Naive thymus-derived CD4-positive, alpha-beta T cell (primary cell): ENCODE measurements at places on chromosomes 11 and 22. TPM values are rescaled to one million over a fixed set of nuclear protein-coding genes. Genes with fewer than 3 reads are reported as not detected.

Gene CASP5
- 0.20 TPM in 1 of 2 replicates, not detected in the other for total RNA-seq

Gene MRGPRE
- total RNA-seq, result not detected

Gene RRP7A
- total RNA-seq, result 62.0 and 70.8 TPM in 2 replicates

Gene CCDC87
- total RNA-seq, result 0.11 TPM

Gene NOX4
- total RNA-seq, result not detected in 2 replicates

Gene ZP1
- total RNA-seq, result not detected

Gene CRELD2
- 80.9 and 86.4 TPM in 2 replicates for total RNA-seq

Gene DERL3
- total RNA-seq, result 6.6 TPM

Gene MOGAT2
- not detected for total RNA-seq

Gene EFCAB6
- 0.16 TPM for total RNA-seq

Gene CD248
- 2.5 TPM for total RNA-seq

Gene ANGPTL5
- not detected for total RNA-seq
